Activated T-helper 17 cell treated with anti-CD3 and anti-CD28 coated beads, Interleukin-2, amount 50 U/mL, for 72 hours (primary cell): ENCODE measurements at places on chromosomes 5 and 9. TPM values are rescaled to one million over a fixed set of nuclear protein-coding genes. Genes with fewer than 3 reads are reported as not detected.

Gene APBA1
- total RNA-seq, result 2.8 TPM

Gene BAG1
- 95.2 TPM for total RNA-seq

Gene FCN2
- not detected for total RNA-seq

Gene TMEM141
- 30.1 TPM for total RNA-seq

DNA sequence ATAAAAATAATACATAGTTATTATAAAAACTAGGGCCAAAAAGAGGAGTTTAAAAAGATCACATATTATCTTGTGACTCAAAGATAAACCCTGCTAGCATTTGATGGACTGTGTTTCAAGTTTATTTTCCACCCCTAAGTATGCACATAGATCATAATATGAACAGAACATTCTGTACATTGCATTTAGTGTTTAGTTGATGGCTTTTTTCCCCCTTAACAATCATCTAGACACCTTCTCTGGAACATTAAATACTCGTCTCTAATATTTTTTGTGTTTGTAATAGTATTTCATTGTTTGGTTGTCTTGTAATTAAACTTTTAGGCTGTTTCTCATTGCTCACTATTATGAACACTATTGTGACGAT lies 10.5 kb downstream of the COL15A1 start:
- ATAC-seq, result no peak

DNA sequence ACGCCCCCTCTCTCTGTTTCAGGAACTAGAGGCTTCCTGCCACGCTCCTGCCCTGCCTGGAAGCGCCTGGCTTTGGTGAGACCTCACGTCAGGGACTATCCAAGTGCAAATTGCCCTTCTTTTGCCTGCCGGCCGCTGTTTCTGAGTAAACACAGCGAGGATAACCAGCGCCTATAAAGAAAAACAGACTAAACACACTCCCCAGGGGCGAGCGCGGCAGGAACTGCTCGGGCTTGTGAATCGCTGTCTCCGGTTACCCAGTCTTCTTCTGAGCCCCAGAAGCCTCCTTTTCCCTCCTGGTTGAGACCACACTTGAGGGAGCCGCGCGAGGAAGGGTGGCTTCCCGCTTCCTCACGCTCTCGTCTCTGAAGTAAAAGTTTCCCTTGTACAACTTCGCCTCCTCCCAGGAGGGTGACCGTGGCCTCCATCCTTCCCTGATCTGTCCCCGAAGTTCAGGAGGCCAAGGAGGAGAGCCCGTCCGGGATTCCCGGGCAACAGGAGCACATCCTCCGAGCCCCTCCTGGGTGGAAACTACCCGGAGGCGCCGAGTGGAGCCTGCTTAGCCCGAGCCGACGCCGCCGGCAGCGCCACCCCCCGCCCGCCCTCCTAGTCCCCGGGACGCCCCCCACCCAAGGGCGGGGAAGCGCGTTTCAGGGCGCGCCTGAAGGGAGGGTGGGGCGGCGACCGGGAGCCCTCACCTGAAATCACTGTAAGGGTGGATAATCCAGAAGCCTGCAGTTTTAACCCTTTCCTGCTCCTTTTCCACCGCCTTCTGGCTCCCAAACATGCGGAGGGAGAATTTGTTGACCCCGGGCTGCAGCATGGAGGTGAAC lies 993 bp downstream of the HCN1 start:
- ATAC-seq, result no peak

DNA sequence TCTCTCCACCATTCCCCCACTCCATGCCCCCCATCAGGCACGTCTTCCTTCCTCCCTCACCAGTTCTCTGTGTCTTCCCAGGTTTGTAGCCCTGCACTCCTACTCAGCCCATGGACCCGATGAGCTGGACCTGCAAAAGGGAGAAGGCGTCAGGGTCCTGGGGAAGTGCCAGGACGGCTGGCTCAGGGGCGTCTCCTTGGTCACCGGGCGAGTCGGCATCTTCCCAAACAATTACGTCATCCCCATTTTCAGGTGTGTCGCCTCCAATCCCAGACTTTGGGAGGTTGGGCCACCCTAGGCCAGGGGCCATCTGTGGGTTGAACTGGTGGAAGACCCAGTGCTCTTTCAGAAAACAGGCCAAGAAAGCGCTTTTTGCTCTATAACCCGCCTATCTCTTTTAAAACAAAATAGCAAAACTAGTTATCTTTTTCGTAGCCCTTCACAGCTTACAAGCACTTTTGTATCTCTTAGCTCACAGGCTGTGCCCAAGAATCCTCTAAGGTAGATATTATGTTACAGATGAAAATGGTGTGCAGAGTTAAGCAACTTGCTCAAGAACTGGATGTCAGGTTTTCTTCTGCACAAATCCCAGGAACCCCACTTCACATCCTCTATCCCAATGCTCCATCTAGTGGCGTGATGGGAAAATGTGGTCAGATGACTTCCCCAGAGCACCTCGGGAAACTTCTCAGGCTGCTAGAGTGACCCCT lies 56.2 kb downstream of the PLAC8L1 start:
- ATAC-seq, result no peak

DNA sequence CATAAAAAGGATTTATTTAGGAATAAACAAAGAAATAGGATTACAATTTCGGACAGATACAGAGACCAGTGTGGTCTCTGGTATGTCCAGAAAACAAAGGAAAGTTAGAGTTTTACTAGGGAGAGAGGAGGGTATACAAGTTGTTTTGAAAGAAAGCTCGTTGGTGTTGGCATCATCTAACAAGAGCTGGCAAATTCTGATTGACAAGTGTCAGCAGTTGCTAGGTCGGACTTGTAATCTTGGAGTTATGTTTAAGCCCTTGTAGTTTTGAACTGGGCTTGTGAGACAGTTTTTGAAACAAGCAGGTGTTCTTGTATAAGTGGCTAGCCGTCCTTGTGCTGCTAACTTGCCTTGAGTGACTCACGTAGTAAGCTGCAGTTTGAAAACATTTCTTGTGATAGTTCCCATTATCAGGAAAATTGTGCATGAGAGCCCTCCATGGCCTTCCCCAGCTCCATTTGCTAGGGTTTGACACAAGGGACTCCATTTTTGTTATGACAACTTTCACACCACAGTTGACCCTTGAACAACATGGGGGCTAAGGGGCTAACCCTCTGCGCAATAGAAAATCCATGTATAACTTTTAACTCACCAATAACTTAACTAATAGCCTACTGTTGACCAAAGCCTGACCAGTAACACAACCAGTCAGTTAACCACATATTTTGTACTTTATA lies 48.1 kb downstream of the ZNF622 start:
- ATAC-seq, result no peak

- no peak for ATAC-seq
Observed at GRCh38 chr5:173970878-173971650, 17.9 kb upstream of the C5orf47 start.

GRCh38 chr5:1687301-1687970 lies 112.2 kb downstream of the MRPL36 start:
- ATAC-seq, result no peak

GRCh38 chr5:141389153-141390042 lies 1.9 kb downstream of the PCDHGB4 start:
- ATAC-seq, result no peak

- no peak for ATAC-seq
Observed at GRCh38 chr5:28516722-28517121, 1478.3 kb upstream of the CDH9 start.

- ATAC-seq, result no peak
Observed at GRCh38 chr5:14301186-14301585, 158.0 kb downstream of the TRIO start.

Gene RALGPS1
- 3.4 TPM for total RNA-seq

DNA sequence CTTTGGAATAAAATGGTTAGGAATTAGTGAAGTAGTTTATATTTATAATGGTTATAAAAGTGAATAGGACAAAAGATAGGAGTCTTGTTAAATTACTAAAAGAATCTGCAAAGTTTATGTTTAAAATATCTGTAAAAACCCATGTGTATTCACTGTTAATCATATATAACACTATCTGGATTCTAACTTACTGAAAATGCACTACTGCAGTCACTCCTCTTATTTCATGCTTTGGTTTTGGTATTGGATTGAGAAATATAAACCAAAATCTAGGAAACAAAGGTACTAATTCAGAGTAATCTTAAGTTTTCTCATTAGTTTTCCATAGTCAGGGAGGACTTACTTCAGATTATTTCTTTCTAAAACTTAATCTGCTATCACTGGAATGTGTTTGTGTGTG lies 49.5 kb downstream of the ST8SIA4 start:
- ATAC-seq, result peak; percentile 55
